ENCODE measurements at places on chromosomes 6 and 20.
A peak's percentile ranks its signal among the peaks of the same experiment; 100 is the strongest.

DNA sequence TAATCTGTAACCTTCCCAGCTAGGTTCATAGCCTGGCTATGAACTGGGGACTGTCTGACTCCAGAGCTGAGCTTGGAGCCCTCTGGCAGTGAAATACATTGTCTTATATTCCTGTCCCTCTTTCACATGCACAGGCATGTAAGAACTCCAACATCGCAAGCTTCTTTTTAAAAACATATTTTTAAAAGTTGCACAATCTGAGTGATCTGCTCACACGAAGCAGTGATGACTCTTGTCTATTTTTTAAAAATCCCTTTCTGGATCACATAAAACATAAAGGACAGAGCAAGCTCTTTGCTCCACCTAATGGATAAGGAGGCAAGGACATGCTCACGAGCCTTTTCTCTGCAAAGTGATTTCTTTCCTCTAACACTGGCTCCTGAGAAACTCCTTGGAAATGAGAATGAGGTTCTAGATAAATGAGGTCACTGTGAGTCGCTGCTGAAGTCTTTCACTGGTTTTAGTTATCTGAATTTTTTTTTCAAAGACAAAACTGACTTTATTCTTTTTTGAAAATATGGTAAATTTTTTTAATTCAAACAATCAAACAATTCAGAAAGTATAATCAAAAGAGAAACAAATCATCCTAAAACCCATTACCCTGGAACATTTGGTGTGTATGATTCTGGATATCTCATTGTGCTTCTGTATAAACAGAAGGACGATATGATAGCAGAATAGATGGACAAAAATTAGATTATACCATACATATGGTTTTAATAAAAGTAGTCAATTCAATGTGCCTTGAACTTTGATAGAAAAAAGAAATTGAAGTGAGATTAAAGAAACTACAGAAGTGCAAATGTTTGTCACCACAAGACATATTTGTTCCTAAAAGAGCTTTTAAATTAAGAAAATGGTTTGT lies 30.8 kb downstream of the IL20RA start:
- peak; percentile 32 for DNase-seq

- no peak for DNase-seq
Measured at GRCh38 chr6:132399376-132400074, 1.8 kb downstream of the MOXD1 start.

GRCh38 chr6:41917528-41917927 lies 3.4 kb downstream of the MED20 start:
- DNase-seq: no peak

DNA sequence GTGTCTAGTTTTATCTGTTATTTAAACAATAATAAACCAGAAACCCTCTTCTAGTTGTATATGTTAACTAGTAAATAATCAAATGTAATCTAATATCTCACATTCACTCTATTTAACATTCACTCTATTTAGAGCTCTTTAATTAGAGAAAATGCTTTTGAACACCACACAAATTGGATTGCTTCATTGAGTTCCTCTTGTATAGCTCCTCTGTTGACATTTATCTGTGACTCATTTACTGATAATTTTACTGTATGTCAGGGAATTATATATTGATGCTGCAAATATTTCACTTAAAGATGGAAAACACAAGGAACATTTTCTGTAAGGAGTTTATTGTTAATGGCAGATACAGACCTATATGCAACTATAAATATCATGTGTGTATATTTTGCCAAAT lies 594.6 kb downstream of the COL12A1 start:
- DNase-seq: no peak

GRCh38 chr6:133568970-133569889 lies 319.7 kb upstream of the TCF21 start:
- DNase-seq: peak; percentile 67

DNA sequence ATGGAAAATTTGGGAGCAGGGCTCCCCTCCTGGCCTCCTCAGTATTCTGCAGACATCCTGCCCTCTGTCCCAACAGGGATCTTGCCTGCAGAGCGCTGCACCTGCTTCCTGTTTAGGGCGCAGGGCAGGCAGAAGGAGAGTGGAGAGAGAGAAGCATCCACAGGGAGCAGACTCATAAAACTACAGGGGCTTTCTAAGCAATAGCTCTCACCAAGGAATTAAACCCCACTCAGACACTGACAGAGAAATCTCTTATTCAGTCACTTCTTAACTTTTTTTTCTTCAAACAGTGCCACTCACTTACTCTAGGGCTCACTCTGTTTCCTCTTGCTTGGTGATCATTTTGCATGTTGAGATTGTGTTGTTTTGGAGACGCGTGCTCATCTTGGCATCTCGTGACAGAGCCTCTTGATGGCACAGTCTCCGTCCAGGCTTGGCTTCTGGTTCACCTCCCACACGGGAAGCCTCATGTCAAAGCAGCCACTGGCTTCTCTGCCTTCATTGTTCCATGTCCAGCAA lies 153.1 kb upstream of the INSM1 start:
- no peak for DNase-seq

GRCh38 chr6:2599817-2600216 lies 150.9 kb downstream of the MYLK4 start:
- DNase-seq: no peak

DNA sequence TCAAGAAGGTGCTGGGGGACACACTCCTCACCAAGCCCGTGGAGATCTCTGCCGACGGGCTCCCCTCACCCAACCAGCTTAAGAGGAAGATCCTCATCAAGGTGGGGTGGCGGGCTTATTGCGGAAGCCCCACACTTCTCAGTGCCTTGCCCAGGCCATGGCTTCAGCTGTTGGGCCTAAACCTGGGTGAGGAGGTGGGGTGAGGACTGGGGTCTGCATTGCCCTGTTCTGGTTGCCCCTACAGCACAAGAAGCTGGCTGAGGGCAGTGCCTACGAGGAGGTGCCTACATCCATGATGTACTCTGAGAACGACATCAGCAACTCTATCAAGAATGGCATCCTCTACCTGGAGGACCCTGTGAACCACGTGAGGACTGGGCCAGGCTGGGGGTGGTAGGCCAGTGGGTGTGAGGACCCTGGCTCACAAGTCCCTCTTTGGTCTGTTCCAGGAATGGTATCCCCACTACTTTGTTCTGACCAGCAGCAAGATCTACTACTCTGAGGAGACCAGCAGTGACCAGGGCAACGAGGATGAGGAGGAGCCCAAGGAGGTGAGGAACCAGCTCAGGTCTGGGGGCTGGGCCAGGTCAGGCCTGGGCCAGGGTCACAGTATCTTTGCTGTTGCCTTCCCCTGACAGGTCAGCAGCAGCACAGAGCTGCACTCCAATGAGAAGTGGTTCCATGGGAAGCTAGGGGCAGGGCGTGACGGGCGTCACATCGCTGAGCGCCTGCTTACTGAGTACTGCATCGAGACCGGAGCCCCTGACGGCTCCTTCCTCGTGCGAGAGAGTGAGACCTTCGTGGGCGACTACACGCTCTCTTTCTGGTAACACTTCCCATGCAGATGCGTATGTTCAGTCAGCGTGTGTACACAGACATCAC lies 27.9 kb downstream of the PLCG1 start:
- no peak for DNase-seq

- no peak for DNase-seq
Measured at GRCh38 chr6:122220254-122220653, 179.2 kb upstream of the HSF2 start.

- DNase-seq: no peak
Measured at GRCh38 chr20:18831830-18832499, 18.4 kb downstream of the SCP2D1 start.

Measured in pons (tissue), 1 donor.